HFFc6 (cell line): ENCODE measurements at places on chromosomes 12 and 14. TPM values are rescaled to one million over a fixed set of nuclear protein-coding genes. Genes with fewer than 3 reads are reported as not detected.

DEPDC4 gene
- 0.83 to 1.4 TPM (median 1.4 TPM) in 3 replicates for total RNA-seq

ADAM20 gene
- total RNA-seq: 0.07 to 0.32 TPM (median 0.13 TPM) in 3 replicates

SLC6A12 gene
- total RNA-seq: not detected in 3 replicates

RNASE3 gene
- not detected in 3 replicates for total RNA-seq

TDRD9 gene
- not detected in 3 replicates for total RNA-seq

ENDOU gene
- total RNA-seq: 0.15 TPM in 1 of 3 replicates, not detected in the others

GDF11 gene
- total RNA-seq: 16.3 to 26.9 TPM (median 25.9 TPM) in 3 replicates

NGB gene
- total RNA-seq: not detected in 3 replicates

TBX3 gene
- 108 to 128 TPM (median 108 TPM) in 3 replicates for total RNA-seq

DNA sequence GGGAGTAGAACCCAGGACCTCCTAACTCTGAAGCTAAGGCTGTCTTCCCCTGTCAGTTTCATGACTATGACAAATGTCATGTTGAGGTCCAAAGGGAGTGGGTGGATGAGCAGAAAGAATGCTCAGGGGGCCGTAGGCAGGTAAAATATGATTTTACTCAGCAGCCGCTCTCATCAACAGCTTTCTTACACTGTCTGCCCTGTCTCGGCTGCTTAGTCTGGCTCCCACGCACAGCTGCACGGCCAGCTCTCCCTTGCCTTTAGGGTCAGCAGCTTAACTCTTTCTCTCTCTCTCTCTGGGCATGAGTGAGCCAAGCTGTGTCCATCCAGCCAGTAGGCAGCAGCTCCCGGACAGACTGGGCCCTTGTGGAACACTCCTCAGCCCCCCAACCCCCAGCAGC, 95.2 kb downstream of the GCH1 start:
- no peak overlapping the region for H3K27ac ChIP-seq
- H3K27me3 ChIP-seq: peaks cover 21% of the 10 kb centered on the region
- no peak overlapping the region for H3K4me3 ChIP-seq
- peaks cover 13% of the 10 kb centered on the region for H3K4me1 ChIP-seq
- no peaks in the 10 kb centered on the region for H3K36me3 ChIP-seq

DNA sequence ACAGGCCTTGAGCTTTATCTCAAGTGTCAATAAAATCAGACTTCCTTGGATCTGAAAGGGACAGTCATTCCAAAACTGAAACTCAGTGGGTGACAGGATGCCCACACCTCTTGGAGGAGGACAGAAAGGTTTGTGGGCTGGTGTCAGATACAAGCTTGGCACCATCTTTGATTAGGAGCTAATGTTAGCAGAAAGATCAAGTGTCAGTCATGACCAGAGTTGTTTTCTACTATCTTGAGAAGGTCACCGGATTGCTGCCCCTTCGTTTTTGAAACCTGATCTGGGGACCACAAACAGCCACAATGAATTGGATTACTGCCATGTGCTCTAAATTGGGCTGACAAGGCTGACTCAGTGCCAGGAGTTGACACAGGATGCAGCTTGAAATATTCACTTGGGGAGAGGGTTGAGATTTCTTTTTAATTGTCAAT, 88.3 kb downstream of the OTOGL start:
- H3K27ac ChIP-seq: no peak overlapping the region
- peak; percentile 34 for DNase-seq
- no peaks in the 10 kb centered on the region; the same call in 1 of the 2 replicates for H3K27me3 ChIP-seq
- peaks cover 58% of the 10 kb centered on the region for H3K4me1 ChIP-seq

GRCh38 chr14:91399868-91400640, 17.6 kb downstream of the CCDC88C start:
- H3K27ac ChIP-seq: no peak overlapping the region
- DNase-seq: no peak
- H3K36me3 ChIP-seq: no peaks in the 10 kb centered on the region

DNA sequence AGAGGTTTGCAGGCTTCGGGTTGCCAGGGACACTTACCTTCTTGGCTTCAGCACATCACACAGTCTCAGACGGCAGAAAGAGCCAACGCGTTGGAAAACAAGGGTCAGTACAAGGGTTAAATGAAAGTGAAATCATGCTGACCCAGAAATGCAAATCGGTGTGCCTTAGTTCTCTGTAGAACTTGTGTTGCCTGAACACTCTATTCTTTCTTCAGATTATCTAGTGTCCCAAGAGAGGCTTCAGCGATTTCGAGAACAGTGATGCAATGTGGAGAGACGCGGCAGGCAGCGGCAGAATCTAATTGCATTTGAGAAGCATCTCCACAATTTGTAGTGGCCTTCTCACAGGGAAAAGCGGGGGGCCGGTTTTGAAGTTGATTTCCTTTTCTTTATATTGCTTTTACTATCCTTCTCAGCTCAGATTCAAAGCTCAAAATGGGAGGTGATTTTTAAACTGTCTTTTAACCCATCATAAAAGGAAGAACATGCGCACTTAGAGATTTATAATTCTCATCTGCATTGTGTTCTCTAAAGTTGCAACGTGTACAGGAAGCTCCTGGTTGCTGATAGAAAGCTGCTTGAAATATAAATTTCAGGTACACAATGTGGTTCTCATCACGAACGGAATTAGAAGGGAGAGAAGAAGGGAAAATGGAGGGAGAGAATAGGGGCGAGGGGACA, 67.8 kb upstream of the EGLN3 start:
- H3K4me3 ChIP-seq: no peak overlapping the region
- no peak overlapping the region for H3K27ac ChIP-seq
- H3K27me3 ChIP-seq: no peaks in the 10 kb centered on the region; the same call in 1 of the 2 replicates
- H3K4me1 ChIP-seq: no peaks in the 10 kb centered on the region

DNA sequence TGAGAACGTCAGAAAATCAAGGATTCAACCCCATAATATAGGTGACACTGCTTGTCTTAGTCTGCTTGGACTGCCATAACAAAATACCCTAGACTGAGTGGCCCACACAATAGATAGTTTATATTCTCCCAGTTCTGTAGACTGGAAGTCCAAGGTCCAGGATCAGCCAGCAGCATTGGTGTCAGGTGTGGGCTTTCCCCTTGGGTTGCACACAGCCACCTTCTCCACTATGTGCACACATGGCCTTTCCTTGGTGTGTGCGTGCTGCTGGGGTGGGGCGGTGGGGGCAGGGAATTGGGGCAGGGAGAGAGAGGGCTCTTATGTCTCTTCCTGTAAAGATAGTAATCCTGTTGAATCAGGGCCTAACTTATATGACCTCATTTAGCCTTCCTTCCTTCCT, 106.4 kb downstream of the SLC25A47 start:
- peaks cover 5% of the 10 kb centered on the region; the same call in 1 of the 2 replicates for H3K27me3 ChIP-seq
- DNase-seq: no peak
- H3K4me1 ChIP-seq: peaks cover 36% of the 10 kb centered on the region
- H3K4me3 ChIP-seq: no peak overlapping the region

- no peak overlapping the region for H3K4me3 ChIP-seq
- H3K4me1 ChIP-seq: peaks cover 77% of the 10 kb centered on the region
- no peaks in the 10 kb centered on the region for H3K36me3 ChIP-seq
- DNase-seq: no peak
- H3K27me3 ChIP-seq: no peaks in the 10 kb centered on the region
These were observed 8.4 kb downstream of the FBXO33 start for GRCh38 chr14:39423793-39424192.

DNA sequence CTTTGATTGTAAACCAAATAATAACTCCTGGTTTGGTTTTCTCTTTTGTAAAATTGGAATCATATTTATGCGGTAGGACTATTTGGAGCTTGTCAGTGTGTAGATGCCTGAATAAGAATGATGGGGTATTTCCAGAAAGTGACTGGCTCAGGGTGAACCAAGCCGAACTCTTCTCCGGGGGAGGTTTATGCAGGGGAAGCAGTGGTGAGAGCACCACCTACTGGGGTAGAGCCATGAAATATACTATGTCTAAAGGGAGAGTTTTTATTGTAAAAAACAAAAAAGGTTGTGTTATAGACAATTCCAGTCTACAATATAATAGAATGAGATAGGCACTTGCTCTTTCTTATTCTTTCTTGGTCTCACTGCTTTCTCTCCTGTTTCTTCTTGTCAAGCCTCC, 222.9 kb upstream of the SLC16A7 start:
- H3K36me3 ChIP-seq: no peaks in the 10 kb centered on the region
- no peak overlapping the region for H3K4me3 ChIP-seq

DNA sequence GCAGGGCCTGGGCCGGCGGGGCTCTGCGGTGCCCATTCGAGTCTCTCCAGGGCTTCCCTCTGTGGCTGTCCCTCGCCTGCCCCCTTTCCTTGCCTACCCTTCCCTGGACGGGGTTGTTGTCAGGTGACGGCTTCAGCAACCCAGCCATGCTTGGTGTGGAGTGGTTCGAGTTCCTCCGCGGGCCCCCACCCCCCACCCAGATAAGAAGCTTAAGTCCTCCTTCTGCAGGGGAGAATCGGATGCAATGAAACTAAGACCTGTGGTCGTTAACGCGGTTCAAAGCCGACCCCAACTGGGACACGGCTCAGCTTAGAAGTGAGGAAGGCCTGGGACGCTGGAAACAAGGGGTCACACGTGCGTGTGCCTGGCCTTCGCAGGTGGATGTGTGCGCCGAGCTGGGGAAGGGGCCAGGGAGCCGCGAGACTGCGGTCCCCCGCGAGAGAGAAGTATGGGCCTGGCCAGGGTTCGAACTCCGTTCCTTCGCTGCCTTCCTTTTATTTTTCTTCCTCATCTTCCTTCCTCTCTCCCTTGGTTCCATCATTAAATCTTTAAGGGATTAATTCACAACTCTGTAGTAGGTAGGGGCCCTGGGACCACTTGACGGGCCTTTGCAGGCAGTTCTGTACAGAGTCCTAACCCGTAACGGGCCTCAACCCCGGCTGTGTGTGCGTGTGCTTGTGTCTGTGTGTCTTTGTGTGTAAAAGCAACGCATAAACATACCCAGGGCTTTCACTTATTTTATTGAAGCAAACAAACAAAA, 3.5 kb downstream of the TTC6 start:
- H3K27me3 ChIP-seq: peaks cover 75% of the 10 kb centered on the region
- DNase-seq: no peak
- H3K4me3 ChIP-seq: peak overlapping the region; percentile 82; the same call in 1 of the 2 replicates
- peaks cover 4% of the 10 kb centered on the region for H3K36me3 ChIP-seq
- no peak overlapping the region; the same call in 1 of the 2 replicates for H3K27ac ChIP-seq
- H3K4me1 ChIP-seq: peaks cover 42% of the 10 kb centered on the region

GRCh38 chr14:31037709-31038221, 11.6 kb upstream of the STRN3 start:
- H3K36me3 ChIP-seq: no peaks in the 10 kb centered on the region
- no peak overlapping the region for H3K27ac ChIP-seq
- no peak for DNase-seq
- H3K4me3 ChIP-seq: no peak overlapping the region

GRCh38 chr14:23351681-23352505, 794 bp downstream of the SLC22A17 start:
- H3K36me3 ChIP-seq: peaks cover 8% of the 10 kb centered on the region; the same call in 1 of the 2 replicates
- peaks cover 10% of the 10 kb centered on the region; the same call in 1 of the 2 replicates for H3K4me1 ChIP-seq
- H3K27ac ChIP-seq: no peak overlapping the region
- peak overlapping the region; percentile 79 for H3K4me3 ChIP-seq
- DNase-seq: no peak

- peaks cover 34% of the 10 kb centered on the region for H3K4me1 ChIP-seq
- H3K36me3 ChIP-seq: no peaks in the 10 kb centered on the region
- H3K27ac ChIP-seq: no peak overlapping the region
- H3K27me3 ChIP-seq: peaks cover 2% of the 10 kb centered on the region; the same call in 1 of the 2 replicates
These were observed 3.1 kb upstream of the LMNTD1 start for GRCh38 chr12:25556153-25556552.

- no peak overlapping the region for H3K4me3 ChIP-seq
- no peak for DNase-seq
- peaks cover 5% of the 10 kb centered on the region for H3K27me3 ChIP-seq
- H3K36me3 ChIP-seq: no peaks in the 10 kb centered on the region
- no peak overlapping the region for H3K27ac ChIP-seq
These were observed 33.8 kb upstream of the VWF start for GRCh38 chr12:6158255-6158654.

- H3K4me3 ChIP-seq: peak overlapping the region; percentile 29; the same call in 1 of the 2 replicates
- H3K4me1 ChIP-seq: peaks cover 14% of the 10 kb centered on the region
- no peak for DNase-seq
- H3K27ac ChIP-seq: no peak overlapping the region; the same call in 1 of the 2 replicates
These were observed 2.5 kb upstream of the PCNX4 start for GRCh38 chr14:60089221-60089620.

DNA sequence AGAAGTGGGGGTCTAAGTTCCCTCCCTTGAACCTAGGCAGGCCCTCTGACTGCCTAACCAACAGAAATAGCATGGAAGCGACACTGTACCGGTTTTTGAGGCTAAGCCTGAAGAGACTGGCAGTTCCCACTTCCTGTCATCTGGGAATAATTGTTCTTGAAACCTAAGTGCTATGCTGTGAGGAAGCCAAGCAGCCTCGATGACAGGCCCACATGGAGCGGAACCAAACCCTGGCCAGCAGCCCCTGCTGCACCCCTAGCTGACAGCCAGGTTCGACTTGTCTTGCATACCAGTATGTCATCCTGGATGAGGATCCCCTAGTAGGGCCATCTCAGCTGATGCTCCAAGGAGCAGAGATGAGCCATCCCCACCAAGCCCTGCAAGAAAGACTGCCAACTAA, 6.4 kb upstream of the GPR68 start:
- peak overlapping the region; percentile 63; the same call in 1 of the 2 replicates for H3K27ac ChIP-seq
- no peak for DNase-seq
- H3K27me3 ChIP-seq: no peaks in the 10 kb centered on the region; the same call in 1 of the 2 replicates
- no peak overlapping the region for H3K4me3 ChIP-seq
- peaks cover 5% of the 10 kb centered on the region for H3K36me3 ChIP-seq

GRCh38 chr12:116461060-116461459, 98.1 kb upstream of the MAP1LC3B2 start:
- no peaks in the 10 kb centered on the region for H3K36me3 ChIP-seq
- no peak overlapping the region for H3K27ac ChIP-seq
- DNase-seq: no peak
- peaks cover 23% of the 10 kb centered on the region for H3K4me1 ChIP-seq
- no peak overlapping the region for H3K4me3 ChIP-seq

- H3K4me3 ChIP-seq: peak within 1 kb of the TSS; percentile 88
- peaks cover 68% of the 10 kb centered on the region for H3K27me3 ChIP-seq
- peak within 1 kb of the TSS; percentile 94 for H3K27ac ChIP-seq
- H3K4me1 ChIP-seq: peaks cover 90% of the 10 kb centered on the region
These were observed at the start of gene EID3 for GRCh38 chr12:104303538-104304151. Gene EID3 (plus strand): TSS chr12:104303739. CDS start chr12:104303935, 196 bp downstream.

- no peaks in the 10 kb centered on the region for H3K36me3 ChIP-seq
- H3K4me3 ChIP-seq: no peak overlapping the region
- peaks cover 9% of the 10 kb centered on the region; the same call in 1 of the 2 replicates for H3K27me3 ChIP-seq
- no peak for DNase-seq
These were observed 49.9 kb downstream of the MAP3K9 start for GRCh38 chr14:70759398-70759797.
